Suppressor macrophage treated with lipopolysaccharide for 1 hour (primary cell): ENCODE measurements at places on chromosomes 2 and 18.

DNA sequence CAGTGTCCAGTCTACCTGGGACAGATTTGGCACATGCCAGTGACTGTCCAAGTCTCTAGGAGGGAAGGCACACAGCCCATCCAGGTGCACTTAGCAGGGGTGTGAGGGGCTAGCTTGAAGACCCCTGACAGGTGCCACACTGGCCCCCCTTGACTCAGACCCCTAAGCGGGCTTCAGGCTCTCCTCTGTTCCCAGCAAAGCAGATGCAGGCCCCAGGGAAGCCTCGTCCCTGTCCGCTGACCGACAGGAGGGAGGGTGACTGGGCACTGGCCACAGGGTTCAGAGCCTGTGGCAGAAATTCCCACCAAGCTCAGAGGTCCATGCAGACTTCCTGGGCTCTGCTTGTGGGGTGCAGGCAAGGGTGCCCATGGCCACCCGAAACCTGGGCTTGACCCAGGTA is 239.8 kb upstream of the MYT1L start:
- no peak for DNase-seq

DNA sequence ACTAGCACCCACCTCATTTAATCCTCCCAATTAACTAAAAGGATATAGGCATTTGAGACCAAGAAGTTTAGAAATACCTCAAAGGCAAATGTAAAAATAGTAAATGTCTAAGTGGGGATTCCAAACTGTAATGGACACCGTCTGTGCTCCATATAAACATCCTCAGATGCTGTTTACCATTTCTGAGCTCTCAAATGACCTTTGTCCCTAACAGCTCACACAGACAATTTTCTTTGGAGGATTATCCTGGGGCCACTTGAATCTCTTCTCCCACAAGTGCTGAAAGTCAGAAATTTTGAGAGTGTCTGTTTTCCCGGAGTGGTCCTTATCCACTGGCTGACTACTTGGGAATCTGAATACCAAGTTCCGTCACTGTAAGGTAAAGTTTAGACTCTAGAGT is 1418.9 kb downstream of the LRP1B start:
- no peak for DNase-seq

GRCh38 chr2:227855440-227855839 is 16.0 kb upstream of the DAW1 start:
- DNase-seq: peak; percentile 22

DNA sequence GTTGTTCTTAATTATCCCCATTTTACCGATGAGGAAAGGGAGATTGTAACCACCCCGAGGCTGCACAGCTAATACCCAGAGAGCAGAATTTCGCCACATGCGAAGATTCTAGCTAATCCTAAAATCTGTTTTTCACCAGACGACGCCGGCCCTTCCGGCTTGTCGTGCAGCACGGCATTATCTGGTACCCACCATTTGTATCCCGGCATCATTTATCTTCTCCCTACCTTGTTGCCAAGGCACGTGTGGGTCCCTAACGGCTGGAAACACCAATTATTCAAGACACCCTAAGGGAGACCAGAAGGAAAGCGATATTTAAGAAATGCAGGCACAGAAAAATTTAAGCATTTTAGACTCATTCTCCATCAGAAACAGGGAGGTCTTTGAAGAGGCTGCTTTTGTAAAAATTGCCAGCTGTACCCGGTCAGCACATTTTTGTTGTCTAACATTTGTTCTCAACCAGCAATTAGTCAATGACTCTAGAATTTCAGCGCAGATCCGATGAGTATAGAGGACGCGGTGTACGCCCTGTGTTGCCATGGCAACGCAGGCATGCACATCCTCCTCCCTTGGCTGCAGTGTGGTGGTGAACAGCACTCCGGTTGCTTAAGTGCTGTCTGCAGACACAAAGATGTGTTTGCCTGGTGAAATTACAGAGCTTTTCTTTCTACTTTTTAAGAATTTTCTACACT is 111.6 kb downstream of the AGAP1 start:
- no peak for DNase-seq

DNA sequence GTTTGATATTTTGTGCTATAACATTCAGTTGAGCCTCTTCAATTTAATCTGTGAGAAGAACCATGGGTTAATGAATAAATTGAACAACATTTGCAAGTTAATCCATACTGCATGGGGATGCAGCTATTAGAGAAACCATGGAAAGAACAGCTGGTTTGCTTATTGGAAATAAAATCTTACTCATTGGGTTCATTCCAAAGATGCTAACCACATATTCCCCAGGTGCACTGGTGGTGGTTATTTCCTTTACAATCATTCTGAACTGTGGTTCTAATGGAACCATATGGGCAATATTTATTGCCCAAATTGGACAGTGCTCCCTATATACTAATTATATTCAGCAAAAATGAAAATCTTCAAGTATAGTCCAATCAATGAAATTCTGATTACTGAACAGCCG is 1200.4 kb upstream of the CDH2 start:
- DNase-seq: no peak

DNA sequence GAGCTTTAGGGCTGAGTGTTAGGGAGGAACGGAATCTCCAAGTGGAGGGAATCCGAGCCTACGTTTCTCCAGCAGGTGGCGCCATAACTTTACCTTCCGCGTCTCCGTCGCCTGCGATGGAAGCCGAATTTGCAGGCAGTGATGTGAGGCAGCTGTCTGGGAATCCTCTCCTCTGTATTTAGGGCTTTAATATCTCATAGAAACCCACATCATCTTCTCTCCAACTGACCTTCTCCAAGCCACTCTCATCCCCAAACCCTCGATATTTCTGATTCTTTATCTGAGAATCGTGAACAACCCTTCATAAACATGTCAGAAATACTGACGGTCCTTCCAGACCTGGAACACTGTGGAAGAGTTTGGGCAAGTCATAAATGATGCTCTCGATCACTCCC is 27.5 kb downstream of the SIX2 start:
- peak; percentile 89 for DNase-seq
